ENCODE measurements at places on chromosomes 1 and 21. TPM values are rescaled to one million over a fixed set of nuclear protein-coding genes. Genes with fewer than 3 reads are reported as not detected.

Gene LENEP
- total RNA-seq = 1.1 TPM

Gene PKP1
- total RNA-seq = 0.09 TPM

DNA sequence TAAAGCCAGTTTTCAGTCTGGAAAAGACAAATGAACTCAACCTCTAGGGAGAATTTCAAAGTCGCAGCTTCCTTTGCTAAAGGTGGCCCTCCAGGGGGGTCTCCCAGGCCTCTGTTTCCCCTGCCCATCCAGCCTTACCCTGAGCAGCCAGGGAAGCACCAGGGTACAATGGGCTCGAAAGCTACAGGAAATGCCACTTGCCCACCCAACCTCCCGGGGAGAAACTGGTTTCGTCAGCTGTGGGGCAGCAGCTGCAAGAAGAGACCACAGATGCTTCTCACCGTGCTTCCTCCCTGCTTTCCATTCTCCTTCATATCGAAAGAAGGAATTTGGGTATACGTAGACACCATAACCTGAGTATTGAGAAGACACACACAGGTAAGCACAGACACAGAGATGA is 1.7 kb downstream of the MORN1 start:
- H3K4me1 ChIP-seq = peaks cover 21% of the 10 kb centered on the region
- peak overlapping the region; percentile 79 for H3K4me3 ChIP-seq
- peaks cover 51% of the 10 kb centered on the region for H3K36me3 ChIP-seq
- no peak for DNase-seq
- H3K27ac ChIP-seq = no peak overlapping the region

DNA sequence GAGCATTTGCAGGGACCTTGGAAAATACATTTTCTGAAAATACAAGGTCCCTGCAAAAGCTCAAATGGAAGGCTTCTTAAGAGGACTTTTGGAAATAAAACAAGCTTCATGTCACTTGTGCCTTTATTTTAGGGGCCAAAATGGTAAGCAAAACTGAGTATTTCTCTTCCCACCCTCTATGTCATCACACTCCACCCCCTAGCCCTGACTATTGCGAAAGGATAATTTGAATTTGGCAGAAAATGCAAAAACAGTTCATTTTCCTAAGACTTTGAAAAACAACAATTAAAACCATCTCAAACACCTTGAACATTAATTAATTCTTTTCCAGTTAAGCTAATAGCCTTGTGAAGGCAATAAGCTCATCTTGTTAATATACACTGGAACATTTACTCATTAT is 201.7 kb downstream of the TM2D1 start:
- no peak overlapping the region for H3K4me3 ChIP-seq
- peaks cover 8% of the 10 kb centered on the region for H3K4me1 ChIP-seq
- no peak for DNase-seq
- H3K27ac ChIP-seq = no peak overlapping the region
- H3K36me3 ChIP-seq = no peaks in the 10 kb centered on the region

DNA sequence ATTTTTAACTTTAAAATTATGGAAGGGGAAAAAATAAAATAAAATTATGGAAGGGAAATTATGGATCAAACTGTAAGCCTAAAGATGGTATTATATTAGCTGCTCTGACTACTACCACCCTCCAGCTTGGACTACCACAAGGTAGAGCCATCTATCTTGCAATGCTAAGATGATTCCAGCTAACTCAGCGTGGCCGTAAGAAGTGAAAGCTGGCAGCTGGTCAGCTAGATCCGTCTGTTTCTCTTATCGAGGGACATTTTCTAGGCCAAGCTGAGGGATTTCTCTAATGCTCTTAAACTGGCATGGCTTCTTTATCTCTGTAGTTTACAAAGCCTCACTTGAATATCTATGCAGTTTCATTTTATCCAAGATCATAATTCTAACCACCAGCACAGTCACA is 31.5 kb downstream of the LYST start:
- no peaks in the 10 kb centered on the region for H3K36me3 ChIP-seq
- DNase-seq = no peak
- H3K27me3 ChIP-seq = no peaks in the 10 kb centered on the region
- H3K4me3 ChIP-seq = no peak overlapping the region

DNA sequence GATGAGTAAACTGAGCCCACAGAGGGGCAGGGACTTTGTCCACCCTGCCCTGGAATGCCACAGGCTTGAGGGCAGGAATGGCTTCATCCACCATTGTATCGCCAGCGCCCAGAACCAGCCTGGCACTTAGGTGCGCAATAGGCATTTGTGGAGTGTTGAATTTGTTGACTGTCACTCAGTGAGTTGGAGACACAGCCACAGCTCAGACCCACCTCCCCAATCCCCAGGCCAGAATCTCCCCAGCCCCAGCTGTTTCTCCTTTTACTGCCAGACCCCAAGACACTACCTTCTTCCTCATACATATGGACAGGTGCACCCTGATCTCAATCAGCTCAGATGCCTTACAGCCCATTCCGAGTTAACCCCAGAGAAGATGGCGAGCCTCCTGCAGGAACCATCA is 674.5 kb downstream of the MATN1 start:
- no peak overlapping the region for H3K27ac ChIP-seq
- H3K36me3 ChIP-seq = no peaks in the 10 kb centered on the region
- no peaks in the 10 kb centered on the region for H3K4me1 ChIP-seq
- H3K27me3 ChIP-seq = peaks cover 46% of the 10 kb centered on the region

- peaks cover 32% of the 10 kb centered on the region for H3K36me3 ChIP-seq
- no peak overlapping the region for H3K27ac ChIP-seq
- no peaks in the 10 kb centered on the region for H3K27me3 ChIP-seq
- no peaks in the 10 kb centered on the region for H3K4me1 ChIP-seq
Measured at GRCh38 chr1:113901191-113901590, 3.4 kb downstream of the AP4B1 start.

DNA sequence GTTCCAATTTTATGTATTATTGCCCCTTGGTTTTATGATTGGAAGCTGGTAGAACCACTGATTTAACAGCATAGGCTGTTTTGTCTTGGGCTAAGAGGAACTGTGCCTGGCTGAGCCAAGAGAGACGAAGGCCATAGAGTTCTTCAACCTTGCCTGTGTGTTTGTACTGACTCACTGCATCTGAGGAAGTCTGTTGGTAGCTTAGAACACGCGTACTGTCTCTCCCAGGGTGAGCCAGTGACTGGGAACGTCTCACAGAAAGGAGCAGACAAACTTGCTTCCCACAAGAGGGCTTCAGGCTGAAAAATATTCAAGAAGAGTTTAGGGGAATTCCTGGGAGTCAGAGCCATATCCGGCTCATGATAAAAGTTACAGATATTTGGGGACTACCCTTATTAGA is 14.9 kb downstream of the TMEM51 start:
- H3K27me3 ChIP-seq = no peaks in the 10 kb centered on the region
- peak overlapping the region; percentile 78 for H3K27ac ChIP-seq
- DNase-seq = peak; percentile 46
- H3K36me3 ChIP-seq = peaks cover 38% of the 10 kb centered on the region

GRCh38 chr1:221289103-221289502 is 409.9 kb downstream of the HLX start:
- no peaks in the 10 kb centered on the region for H3K27me3 ChIP-seq
- H3K4me1 ChIP-seq = peaks cover 3% of the 10 kb centered on the region
- no peak overlapping the region for H3K27ac ChIP-seq
- no peaks in the 10 kb centered on the region for H3K36me3 ChIP-seq
- H3K4me3 ChIP-seq = no peak overlapping the region
- no peak for DNase-seq

- H3K27me3 ChIP-seq = no peaks in the 10 kb centered on the region
- H3K4me3 ChIP-seq = no peak overlapping the region
- DNase-seq = no peak
- no peak overlapping the region for H3K27ac ChIP-seq
- H3K4me1 ChIP-seq = peaks cover 9% of the 10 kb centered on the region
- no peaks in the 10 kb centered on the region for H3K36me3 ChIP-seq
Measured at GRCh38 chr1:111654839-111655238, 35.2 kb downstream of the RAP1A start.

DNA sequence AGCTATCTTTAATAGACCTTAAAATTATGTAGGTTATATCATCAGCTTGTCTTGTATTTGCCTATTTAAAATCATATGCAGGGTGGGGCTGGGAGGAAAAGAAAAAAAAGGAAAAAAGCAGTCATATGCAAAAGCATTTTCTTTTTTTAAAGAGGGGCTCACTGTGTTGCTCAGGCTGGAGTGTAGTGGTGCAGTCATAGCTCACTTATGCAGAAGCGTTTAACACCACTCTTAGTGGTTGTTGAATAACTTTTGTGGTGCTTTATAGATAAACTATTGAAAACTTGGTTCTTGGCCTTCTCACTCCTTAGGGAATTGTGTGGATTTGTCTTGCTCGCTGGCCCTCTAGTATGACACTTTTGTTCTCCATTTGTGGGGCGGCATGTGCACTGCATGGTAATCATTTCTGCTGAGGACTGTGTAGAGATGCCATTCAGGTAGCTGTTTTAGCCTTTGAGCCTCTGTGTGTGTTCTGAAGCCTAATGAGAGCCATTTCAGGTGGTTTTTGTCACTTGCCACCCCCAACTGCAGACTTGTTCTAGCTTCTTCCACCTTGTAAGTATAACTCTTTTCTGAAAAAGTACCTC is 77.8 kb downstream of the KIF1B start:
- H3K27me3 ChIP-seq = no peaks in the 10 kb centered on the region
- no peak for DNase-seq
- no peaks in the 10 kb centered on the region for H3K36me3 ChIP-seq
- no peak overlapping the region for H3K27ac ChIP-seq
- H3K4me3 ChIP-seq = no peak overlapping the region

- peaks cover 35% of the 10 kb centered on the region for H3K4me1 ChIP-seq
- no peak for DNase-seq
- H3K36me3 ChIP-seq = no peaks in the 10 kb centered on the region
- no peak overlapping the region for H3K4me3 ChIP-seq
Measured at GRCh38 chr1:175200678-175201521, 8.3 kb upstream of the KIAA0040 start.
